Nephron progenitor cell (in vitro differentiated cells): ENCODE measurements at places on chromosomes 5 and 9.

GRCh38 chr9:100222674-100223073, 123.6 kb downstream of the INVS start:
- H3K4me3 ChIP-seq: no peak overlapping the region
- peaks cover 17% of the 10 kb centered on the region for H3K36me3 ChIP-seq
- no peak for DNase-seq
- no peak overlapping the region for H3K27ac ChIP-seq

DNA sequence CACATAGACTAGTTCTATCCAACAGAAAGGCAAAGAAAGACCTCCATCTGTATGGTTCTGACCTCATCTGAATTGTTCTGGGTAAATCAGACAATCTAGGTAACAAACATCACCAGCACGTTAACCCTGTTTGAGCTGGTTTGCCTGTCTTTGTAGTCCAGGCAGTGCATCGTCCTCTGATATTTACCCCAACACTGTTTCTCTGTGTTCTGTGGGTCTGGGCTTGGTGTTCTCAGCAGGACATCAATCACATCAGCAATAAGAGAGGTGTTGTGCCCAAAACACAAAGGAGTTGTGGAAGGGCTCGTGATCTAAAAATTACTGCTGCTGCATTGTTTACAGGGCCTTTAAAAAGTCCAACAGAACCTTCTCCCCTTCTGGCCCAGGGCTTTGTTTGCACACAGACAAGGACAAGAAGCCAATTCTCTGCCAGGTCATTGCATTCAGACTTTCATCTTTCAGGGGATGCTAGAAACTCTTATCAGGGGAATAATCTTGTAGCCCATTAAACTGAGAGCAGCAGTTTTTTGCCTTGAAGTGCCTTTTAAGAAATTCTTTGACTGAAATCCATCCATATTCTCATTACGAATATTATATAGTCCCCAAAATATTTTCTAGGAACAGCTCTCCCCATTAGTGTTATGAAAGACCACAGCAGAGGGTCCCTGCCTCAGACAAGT, 30.5 kb upstream of the MAP1B start:
- H3K27me3 ChIP-seq: peaks cover 6% of the 10 kb centered on the region
- no peak for DNase-seq
- no peaks in the 10 kb centered on the region for H3K36me3 ChIP-seq
- H3K4me1 ChIP-seq: peaks cover 34% of the 10 kb centered on the region

DNA sequence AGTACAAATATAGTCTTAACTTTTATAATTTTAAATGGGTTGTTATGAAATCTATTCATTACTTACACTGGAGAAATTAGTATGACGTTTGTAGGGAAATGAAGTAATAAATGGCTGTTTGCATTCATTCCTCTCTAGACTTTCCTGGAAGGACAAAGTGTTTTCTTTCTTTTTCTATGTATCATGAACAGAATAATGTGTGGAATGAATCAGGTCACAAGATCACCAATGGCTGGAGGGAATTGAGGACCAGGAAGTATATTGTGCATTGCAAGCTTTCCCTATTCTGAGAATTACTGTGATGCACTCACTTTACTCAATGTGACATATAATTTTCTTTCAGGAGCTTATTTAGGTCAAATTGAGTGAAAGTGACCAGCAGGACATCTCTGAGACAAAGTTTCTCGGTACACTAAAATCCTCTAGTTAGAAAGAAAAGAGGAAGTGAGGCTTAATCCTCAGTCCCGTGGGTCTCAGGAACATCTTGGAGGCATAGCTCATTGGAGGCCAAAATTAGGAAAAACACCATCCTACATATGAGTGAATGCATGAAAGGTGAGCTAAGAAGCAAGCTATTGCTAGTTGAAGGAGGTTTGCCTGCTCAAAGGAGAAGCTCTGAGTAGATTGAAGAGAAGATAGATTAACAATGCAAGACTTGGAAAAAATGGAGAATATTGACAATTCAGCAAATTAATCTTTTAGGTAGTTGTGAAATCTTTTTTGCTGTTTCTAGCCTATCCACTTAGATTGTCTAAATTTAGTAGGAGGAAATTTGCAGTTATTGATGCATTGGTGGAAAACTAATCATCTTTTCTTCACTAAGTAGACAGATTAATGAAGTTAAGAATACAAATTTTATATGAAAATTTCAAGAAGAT, 28.0 kb downstream of the ERAP2 start:
- H3K27ac ChIP-seq: no peak overlapping the region
- no peaks in the 10 kb centered on the region for H3K36me3 ChIP-seq
- peaks cover 5% of the 10 kb centered on the region for H3K4me1 ChIP-seq
- H3K4me3 ChIP-seq: no peak overlapping the region
- peaks cover 4% of the 10 kb centered on the region for H3K27me3 ChIP-seq

- no peaks in the 10 kb centered on the region for H3K27me3 ChIP-seq
- H3K4me1 ChIP-seq: no peaks in the 10 kb centered on the region
- H3K36me3 ChIP-seq: peaks cover 27% of the 10 kb centered on the region
- DNase-seq: no peak
- no peak overlapping the region for H3K27ac ChIP-seq
Measured at GRCh38 chr9:13386935-13387733, 107.6 kb upstream of the MPDZ start.

GRCh38 chr5:149869411-149869821, 75.2 kb downstream of the PDE6A start:
- peak; percentile 15 for DNase-seq
- peaks cover 16% of the 10 kb centered on the region for H3K27me3 ChIP-seq
- H3K4me1 ChIP-seq: peaks cover 6% of the 10 kb centered on the region
- no peaks in the 10 kb centered on the region for H3K36me3 ChIP-seq
- no peak overlapping the region for H3K27ac ChIP-seq

DNA sequence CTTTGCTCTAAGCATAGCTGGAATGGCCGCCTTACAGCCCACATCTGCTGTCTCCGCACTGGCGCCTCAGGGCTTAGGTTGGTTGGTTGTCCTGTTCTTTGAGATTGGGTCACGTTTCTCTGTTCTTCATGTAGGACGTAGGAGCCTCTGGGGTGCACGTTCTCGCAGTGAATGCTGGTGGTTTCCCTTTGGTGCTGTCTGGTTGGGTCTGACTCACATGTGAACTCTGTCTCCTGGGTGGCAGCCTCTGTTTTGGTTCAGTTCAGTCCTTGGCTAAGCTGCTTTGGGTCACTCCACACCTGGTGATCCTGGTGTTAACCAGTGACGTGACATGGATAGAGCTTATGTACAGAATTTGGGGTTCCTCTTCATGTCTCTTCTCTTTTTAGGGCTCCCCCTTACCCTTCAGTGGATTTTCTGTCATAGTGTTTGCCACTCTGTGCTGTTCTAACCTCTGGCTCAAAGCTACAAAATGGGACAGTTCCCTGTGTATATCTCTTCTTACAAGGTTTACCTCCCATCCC, 12.6 kb upstream of the LPCAT1 start:
- DNase-seq: no peak
- no peak overlapping the region for H3K27ac ChIP-seq
- H3K4me3 ChIP-seq: no peak overlapping the region
- H3K27me3 ChIP-seq: peaks cover 35% of the 10 kb centered on the region
